Caudate nucleus (tissue), 63 donors: ENCODE measurements at places on chromosomes 4 and X.

- DNase-seq: no peak
Observed at GRCh38 chr4:147591106-147591505, 26.1 kb upstream of the TMEM184C start.

DNA sequence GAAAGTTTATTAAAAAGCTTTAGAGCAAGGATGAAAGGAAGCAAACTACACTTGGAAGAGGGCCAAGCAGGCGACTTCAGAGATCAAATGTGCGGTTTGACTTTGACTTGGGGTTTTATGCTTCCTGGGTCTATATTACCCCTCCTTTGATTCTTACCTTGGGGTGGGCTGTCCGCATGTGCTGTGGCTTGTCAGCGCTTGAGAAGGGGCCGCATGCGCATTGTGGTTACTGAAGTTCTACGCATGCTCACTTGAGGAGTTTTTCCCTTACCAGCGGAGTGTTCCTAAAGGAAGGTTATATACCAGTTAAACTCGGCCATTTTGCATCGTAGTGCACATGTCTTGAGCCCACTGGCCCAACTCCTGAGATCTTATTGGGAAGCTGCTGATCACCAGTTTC is 9.9 kb downstream of the ZNF157 start:
- no peak for DNase-seq

DNA sequence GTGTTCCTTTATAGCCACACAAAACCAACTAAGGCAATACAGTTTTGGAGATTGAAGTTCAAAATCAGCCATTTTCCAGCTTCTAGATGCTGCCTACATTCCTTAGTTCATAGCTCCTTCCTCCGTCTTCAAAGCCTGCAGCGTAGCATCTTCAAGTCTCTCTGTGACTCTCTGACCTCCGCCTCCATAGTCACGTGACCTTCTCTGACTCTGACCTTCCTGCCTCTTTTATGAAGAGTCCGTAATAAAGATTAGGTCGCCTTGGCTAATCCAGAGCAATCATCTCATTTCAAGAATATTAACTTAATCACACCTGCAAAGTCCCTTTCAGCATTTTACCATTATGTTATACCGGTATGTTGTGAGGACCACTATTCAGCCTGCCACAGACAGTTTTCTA is 60.4 kb downstream of the ZCCHC12 start:
- no peak for DNase-seq

- no peak for DNase-seq
Observed at GRCh38 chr4:183638436-183638835, 20.5 kb downstream of the RWDD4 start.

DNA sequence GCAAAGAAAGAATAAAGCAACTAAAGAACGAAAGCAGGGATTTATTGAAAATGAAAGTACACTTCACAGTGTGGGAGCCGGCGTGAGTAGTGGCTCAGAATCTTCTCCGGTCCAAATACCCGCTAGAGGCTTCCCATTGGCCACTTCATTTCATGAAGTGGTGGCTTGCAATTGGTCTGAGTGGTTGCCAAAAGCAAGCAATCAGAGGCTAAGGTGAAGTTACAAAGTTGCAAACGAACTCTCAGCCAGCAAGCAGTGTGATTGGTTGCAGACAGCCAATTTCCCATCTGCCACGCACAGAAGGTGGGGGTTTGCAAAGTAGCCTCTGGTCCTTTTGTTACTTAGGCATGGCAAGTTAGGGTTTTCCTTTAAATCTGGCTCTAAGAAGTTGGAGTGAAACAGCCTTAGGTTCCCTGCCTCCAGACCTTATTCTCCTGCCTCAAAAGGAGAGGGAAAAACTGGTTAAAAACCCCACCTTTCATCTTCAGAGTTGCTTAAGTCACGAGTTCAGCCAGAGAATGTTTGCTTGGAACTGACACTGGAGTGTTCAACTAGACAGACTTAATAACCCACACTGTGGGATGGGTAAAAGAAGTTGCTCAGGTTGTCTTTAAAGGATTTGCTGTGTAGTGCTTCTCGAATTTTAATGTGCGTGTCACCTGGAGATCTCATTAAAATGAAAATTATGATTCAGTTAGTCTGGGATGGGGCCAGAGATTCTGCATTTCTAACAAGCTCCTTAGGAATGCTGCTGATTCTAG is 6.9 kb upstream of the CLOCK start:
- no peak for DNase-seq

- DNase-seq: no peak
Observed at GRCh38 chrX:97398030-97398551, 514.4 kb downstream of the RPA4 start.

GRCh38 chr4:110154582-110154981 is 43.8 kb downstream of the ELOVL6 start:
- no peak for DNase-seq

DNA sequence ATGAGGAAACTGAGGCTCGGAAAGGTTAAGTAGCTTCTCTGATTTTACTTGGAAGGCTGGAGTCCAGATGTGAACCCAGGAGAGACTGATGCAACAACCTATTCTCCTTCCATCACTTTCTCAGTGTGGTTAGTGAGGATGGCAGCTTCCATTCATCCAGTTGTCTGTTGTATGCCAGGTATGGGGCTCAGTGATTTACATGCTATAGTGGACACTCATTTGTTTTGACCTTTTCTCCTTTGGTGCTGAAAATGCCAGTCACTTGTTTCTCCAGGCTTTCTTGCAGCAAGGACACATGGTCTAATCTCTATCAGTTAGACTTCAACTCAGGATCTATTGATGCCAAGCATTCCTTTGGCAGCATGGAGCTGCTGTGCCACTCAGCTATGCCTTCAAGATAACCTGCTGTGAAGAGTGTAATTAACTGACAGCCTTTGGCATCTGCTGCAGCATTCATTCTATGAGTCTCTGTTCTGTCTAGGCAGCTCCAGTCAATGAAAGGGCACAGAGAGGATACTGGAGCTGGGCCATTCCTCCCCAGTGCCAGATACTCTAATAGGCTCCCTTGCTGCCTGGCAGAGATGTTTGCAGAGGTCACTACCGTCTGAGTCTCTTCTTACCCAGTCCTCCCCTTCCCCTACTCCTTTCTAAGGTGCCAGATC is 11.0 kb upstream of the CWH43 start:
- peak; percentile 26 for DNase-seq

GRCh38 chrX:80216086-80216485 is 201.5 kb downstream of the TBX22 start:
- DNase-seq: no peak

GRCh38 chr4:103451341-103451740 is 253.2 kb upstream of the CENPE start:
- no peak for DNase-seq

DNA sequence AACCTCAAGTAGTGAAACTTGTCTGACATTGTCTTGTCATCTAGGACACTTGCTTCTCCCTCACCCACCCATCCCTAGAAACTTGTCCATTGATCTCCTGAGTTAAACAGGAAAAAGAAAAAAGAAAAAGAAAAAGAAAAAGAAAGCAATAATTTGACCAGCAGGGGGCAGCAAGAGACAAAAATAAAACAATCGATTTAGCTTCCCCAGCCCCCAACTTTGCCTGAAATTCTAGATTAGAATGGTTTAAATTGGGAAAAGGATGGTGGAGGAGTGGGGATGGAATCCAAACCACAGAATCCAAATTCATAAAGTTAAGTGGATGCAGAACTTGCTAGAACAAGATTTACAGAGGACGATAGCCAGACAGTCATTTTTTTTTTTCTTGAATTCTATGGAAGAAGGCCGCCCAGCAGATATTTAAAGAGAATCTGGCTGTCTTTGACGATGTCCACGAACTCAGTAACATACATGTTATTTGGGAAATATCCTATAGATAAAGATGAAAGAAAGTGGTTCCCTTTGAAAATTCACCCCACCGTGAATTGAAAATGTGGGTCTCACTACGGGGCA is 282.9 kb downstream of the USP46 start:
- no peak for DNase-seq
